ENCODE measurements at places on chromosomes 3 and 15. TPM values are rescaled to one million over a fixed set of nuclear protein-coding genes. Genes with fewer than 3 reads are reported as not detected.
A peak's percentile ranks its signal among the peaks of the same experiment; 100 is the strongest.

Gene CHAC1
- 2.0 TPM for total RNA-seq

Gene MAGI1
- 14.1 TPM for total RNA-seq

Gene CASR
- total RNA-seq = not detected

Gene POPDC2
- total RNA-seq = 16.1 TPM

Gene MYO1E
- 36.2 TPM for total RNA-seq

Gene PPM1L
- total RNA-seq = 11.5 TPM

Gene GOLGA8M
- total RNA-seq = 0.53 TPM

GRCh38 chr3:33424606-33425452 lies 15.4 kb downstream of the UBP1 start:
- no peak overlapping the region for H3K27ac ChIP-seq
- peaks cover 2% of the 10 kb centered on the region for H3K4me1 ChIP-seq
- H3K27me3 ChIP-seq = no peaks in the 10 kb centered on the region
- H3K36me3 ChIP-seq = peaks cover 19% of the 10 kb centered on the region
- DNase-seq = no peak

- DNase-seq = peak; percentile 90
- peaks cover 5% of the 10 kb centered on the region for H3K27me3 ChIP-seq
- H3K36me3 ChIP-seq = peaks cover 63% of the 10 kb centered on the region
- no peak overlapping the region for H3K4me3 ChIP-seq
- H3K27ac ChIP-seq = peak overlapping the region; percentile 37
These were observed 8.6 kb downstream of the TLE3 start for GRCh38 chr15:70088887-70089691.

DNA sequence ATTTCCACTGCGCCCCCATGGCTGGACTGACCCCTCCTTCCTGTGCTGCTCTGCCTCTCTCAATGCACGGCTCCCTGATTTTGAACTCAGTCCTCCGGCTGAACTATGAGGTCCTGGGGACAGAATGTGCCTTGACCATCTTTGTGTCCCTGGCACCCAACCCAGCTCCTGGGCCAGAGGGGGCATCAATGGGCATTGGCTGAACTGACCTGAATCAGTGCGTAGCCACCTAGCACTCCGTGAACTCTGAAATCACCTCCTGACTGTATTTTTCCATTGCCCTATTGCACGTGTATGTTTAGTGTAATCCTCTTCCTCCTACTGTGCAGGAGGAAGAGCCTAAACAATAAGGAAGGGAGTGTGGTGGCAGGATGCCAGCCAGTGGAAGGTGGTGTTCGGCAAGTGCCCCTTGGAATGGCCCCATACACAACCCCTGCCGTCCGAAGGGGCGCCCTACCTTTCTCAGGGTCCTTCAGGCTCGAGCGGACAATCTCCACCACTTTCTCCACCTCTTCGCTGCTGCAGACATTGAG lies 33.5 kb downstream of the BDH1 start:
- peaks cover 32% of the 10 kb centered on the region for H3K4me1 ChIP-seq
- no peaks in the 10 kb centered on the region for H3K36me3 ChIP-seq
- no peak overlapping the region for H3K4me3 ChIP-seq
- peak overlapping the region; percentile 42 for H3K27ac ChIP-seq

DNA sequence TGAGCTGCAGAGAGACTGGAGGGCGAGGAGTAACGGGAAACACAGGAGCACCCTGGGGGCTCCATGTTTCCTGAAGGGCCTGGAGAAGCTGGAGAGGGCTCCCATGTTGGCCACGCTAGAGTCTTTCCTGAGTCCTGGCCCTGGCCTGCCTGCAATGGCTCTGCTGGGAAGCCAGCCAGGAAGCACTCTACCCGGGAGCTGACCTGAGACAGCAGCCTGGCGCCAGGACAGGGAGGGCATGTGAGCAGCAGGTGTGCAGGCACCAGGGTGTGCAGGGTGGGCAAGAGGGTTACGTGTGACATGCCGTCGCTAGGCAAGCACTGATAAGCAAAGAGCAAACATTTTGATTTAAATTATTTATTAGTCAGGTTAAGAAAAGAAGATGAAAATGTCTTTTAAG lies 301.4 kb downstream of the OCA2 start:
- H3K4me3 ChIP-seq = no peak overlapping the region
- H3K27ac ChIP-seq = no peak overlapping the region
- H3K27me3 ChIP-seq = no peaks in the 10 kb centered on the region
- H3K4me1 ChIP-seq = peaks cover 7% of the 10 kb centered on the region

DNA sequence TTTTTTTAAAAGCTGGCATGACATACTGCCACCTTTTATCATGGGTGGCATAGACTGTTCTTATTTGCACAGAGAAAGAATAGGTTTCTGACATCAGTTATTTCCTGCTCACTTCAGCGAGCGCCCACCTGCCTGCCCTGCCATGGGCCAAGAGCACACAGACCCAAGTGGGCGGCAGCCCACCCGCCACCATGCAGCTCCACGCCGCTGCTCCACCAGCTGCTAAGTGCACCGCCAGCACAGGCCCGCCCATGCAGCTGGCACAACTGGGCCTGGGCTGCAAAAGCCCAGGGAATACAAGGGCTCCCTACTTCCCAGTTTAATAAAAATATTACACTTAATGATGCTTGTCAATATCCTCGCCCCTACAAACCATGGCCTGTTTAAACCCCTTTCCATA lies 15.4 kb downstream of the ZNF148 start:
- no peak for DNase-seq
- no peak overlapping the region for H3K27ac ChIP-seq
- no peaks in the 10 kb centered on the region for H3K27me3 ChIP-seq
- H3K36me3 ChIP-seq = no peaks in the 10 kb centered on the region

- H3K27ac ChIP-seq = no peak overlapping the region
- no peak for DNase-seq
- H3K36me3 ChIP-seq = peaks cover 31% of the 10 kb centered on the region
- H3K27me3 ChIP-seq = no peaks in the 10 kb centered on the region
These were observed 35.2 kb downstream of the ROPN1B start for GRCh38 chr3:126004217-126004616.

DNA sequence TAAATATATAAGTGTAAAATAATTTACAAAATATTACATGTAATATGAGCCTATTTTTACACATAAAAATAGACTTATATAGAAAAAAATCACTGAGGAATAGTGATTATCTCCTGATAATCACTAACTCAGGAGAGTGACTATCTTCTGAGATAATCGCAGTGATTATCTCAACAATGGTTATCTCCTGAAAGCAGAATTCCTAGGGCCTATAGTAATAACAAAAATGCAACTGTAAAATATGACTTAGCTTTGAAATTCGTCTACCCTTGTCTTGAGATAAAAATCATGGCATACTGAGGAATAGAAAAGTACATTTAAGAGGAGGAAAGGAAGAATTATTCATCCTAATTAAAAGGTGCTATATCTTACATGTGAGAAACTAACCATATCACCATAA lies 117.0 kb upstream of the ASB14 start:
- H3K27ac ChIP-seq = no peak overlapping the region
- no peaks in the 10 kb centered on the region for H3K36me3 ChIP-seq
- DNase-seq = no peak
- H3K4me1 ChIP-seq = no peaks in the 10 kb centered on the region
- H3K4me3 ChIP-seq = no peak overlapping the region

DNA sequence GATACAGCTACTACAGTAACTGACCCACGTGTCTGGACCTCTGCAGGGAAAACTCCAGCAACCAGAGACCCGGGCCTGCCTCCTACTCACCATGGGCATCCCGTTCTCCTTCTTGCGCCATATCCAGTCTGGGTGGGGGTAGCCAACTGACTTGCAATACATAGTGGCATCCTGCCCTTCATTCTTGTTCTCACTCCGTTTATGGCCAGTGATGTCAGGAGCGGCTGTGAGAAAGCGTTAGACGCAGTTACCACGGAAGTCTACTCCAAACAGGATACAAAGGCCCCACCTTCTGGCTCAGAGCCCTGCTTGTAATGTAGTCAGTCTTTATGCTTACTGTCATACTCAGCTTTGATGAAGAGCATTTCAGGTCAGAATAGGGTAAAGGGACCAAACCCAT lies 59.6 kb downstream of the NPTN start:
- H3K27ac ChIP-seq = no peak overlapping the region
- no peak overlapping the region for H3K4me3 ChIP-seq
- peaks cover 9% of the 10 kb centered on the region for H3K4me1 ChIP-seq

DNA sequence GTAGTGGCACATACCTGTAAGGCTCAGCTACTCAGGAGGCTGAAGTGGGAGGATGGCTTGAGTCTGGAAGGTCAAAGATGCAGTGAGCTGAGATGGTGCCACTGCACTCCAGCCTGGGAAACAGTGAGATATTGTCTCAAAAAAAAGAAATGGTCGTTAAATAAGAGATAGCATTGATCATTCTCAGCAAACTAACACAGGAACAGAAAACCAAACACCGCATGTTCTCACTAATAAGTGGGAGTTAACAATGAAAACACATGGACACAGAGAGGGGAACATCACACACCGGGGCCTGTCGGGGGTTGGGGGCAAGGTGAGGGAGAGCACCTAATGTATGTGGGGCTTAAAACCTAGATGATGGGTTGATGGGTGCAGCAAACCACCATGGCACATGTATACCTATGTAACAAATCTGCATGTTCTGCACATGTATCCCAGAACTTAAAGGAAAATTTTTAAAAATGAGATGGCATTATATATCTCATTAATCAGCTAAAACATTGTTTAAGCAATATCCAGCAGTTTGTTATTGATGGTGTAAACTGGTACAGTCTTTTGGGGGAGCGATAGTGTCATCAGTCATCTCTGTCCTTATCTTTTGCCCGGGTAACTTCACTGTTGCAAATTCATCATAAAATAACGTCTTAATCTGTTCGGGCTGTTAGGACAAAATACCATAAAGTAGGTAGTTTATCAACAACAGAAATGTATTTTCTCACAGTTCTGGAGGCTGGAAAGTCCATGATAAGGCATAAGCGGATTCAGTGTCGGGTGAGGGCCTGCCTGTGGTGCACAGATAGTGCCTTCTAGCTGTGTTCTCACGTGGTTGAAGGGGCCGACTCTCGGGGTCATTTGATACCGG lies 1.7 kb upstream of the MAN2A2 start:
- DNase-seq = peak; percentile 33
- H3K27ac ChIP-seq = no peak overlapping the region
- peaks cover 18% of the 10 kb centered on the region for H3K36me3 ChIP-seq
- no peak overlapping the region for H3K4me3 ChIP-seq
